ENCODE measurements at places on chromosomes 1 and 21.

DNA sequence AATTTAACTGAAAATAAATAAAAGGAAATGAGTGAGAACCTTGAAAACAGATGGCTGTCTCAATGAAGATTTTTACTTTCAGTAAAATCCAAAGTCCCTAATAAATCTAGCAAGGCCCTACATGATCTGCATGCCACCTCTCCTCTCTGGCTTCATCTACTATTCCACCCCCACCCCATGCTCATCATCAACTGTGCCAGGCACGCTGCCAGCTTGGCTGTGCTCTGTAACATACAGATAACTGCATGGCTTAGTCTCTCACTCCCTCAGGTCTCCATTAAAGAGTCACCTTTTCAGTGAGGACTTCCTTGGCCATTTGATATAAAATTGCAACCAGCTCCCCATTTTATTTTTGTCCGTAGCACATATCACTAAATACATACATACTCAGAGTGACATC is 26.7 kb downstream of the RGSL1 start:
- no peak for DNase-seq

DNA sequence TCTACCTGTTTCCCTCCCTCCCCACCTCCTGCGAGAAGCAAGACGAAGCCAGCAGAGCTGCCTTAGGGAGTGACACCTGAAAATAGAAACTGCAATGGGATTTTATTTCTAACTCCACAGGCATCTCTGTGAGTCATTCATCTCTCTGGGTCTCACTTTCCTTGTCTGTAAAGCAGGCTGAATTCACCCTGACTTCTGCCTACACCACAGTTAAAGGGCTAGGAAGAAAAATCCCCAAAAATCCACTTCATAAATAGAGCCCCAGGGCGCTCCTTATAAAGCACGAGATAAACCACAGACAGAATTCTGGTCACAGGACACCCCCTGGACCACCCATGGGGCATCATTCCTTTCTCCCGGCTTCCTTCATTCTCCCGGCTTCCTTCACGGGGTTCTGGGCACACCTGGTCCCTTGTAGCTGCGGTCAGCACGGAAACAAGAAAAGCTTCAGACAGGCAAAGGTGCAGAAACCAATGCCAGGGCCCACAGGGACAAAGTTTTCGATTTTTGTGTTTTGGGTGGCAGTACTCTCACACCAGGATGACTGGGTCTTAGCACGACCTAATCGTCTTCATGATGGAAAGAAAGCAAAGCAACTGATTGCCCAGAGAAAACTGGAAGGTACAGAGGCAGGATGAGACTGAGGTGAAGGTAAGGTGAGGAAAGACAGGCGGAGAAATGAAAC is 2.8 kb upstream of the H6PD start:
- no peak for DNase-seq

GRCh38 chr1:38586993-38587646 is 272.5 kb downstream of the RRAGC start:
- DNase-seq = peak; percentile 30

GRCh38 chr1:175222296-175222938 is 29.8 kb upstream of the KIAA0040 start:
- no peak for DNase-seq

- no peak for DNase-seq
These were observed 46.7 kb downstream of the TRABD2B start for GRCh38 chr1:47950471-47950870.

- DNase-seq = peak; percentile 77
These were observed 12.4 kb downstream of the RNF220 start for GRCh38 chr1:44417351-44418021.

DNA sequence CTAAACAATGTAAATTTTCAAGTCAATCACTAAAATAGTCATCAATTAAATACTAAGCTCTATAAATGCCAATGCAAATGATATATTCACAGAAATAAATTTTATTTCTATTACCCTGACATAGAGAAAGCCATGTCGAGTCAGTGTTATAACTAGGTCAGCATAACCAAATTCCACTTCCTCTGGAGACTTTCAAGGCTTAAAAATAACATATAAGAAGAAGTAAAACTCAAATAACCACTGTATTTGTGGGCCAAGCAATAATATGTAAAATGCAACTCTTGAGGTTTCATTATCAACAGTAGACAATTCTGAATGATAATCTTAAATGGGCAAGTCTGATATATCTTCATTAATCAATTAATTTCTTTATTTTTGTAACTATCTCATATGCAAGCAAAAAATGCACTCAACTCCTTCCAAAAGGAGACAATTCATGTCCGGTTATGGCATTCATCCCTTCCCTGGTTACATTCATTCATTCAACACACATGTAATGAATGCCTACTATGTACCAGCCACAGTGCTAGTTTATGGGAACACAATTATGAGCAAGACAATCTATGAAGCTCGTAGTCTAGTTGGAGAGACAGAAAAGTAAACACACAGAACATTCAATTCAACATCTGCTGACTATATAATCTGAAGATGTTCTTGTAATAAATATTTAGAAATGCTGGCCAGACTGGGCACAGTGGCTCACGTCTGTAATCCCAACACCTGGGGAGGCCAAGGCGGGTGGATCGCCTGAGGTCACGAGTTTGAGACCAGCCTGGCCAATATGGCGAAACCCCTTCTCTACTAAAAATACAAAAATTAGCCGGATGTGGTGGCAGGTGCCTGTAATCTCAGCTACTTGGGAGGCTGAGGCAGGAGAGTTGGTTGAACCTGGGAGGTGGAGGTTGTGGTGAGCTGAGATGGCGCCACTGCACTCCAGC is 37.1 kb upstream of the CAP1 start:
- DNase-seq = no peak

DNA sequence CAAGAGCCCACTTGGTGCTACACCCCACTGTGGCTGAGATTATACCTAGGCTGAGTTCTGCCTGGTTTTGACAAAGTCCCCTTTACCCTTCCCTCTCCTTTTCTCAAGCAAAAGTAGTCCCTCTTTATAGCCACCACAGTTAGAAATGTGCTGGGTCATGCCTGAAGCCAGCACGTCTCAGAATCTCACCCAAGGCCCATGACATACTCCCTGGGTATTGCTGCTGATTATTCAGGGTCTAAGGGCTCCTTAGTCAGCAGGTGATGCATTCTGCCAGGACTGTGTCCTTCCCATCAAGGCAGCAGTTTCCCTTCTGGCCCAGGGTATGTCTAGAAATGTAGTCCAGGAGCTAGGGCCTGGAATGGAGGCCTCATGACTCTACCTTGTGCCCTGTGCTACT is 67.3 kb upstream of the COX20 start:
- no peak for DNase-seq

GRCh38 chr1:220487297-220487820 is 40.6 kb upstream of the MARK1 start:
- peak; percentile 43 for DNase-seq

- DNase-seq = peak; percentile 90
These were observed at the start of gene NUDT17 for GRCh38 chr1:145845514-145846161. TSS of gene NUDT17 (plus strand) at chr1:145845630. CDS start at chr1:145845641, 11 bp downstream.

DNA sequence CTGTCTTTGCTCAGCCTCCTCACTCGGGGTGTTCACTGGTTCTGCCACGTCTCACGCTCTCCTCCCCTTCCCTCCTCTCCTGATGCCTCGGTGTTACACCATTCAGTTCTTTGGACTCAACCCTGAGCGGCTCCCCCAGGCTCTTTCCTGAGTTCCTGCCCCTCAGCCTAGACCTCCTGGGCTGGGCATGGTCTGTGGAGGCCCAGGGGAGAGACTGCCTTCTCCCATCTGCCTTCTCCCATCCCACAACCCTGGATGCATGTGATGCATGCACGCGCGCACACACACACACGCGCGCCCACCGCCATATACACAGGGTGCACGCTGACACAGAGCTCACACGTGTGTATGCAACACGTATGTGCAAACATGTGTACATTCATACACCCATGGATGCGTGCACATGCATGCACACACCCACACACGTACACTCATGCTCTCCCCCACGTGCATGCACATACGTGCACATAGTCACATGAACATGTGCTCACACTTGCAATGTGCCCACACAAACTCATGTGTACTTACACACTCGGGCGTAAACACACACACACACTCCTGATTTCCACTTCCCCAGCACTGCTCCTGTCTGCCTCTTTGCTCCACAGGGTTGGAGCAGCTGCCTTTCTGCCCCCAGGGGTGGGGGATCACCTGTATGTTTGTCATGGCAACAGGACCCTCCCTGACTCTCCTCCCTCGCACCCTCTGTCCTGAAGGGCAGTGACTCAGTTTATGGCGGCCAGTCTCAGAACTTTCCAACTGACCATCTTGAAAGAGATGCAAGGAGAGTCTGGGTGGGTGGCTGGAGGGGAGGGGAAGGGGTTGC is 59.0 kb downstream of the HUNK start:
- no peak for DNase-seq

GRCh38 chr1:184896000-184896399 is 78.3 kb downstream of the NIBAN1 start:
- no peak for DNase-seq

GRCh38 chr1:203320591-203321272 is 15.4 kb downstream of the BTG2 start:
- no peak for DNase-seq

- no peak for DNase-seq
These were observed 14.8 kb downstream of the KCNN3 start for GRCh38 chr1:154855186-154855851.

- no peak for DNase-seq
These were observed 30.1 kb downstream of the EDN2 start for GRCh38 chr1:41454406-41454805.

DNA sequence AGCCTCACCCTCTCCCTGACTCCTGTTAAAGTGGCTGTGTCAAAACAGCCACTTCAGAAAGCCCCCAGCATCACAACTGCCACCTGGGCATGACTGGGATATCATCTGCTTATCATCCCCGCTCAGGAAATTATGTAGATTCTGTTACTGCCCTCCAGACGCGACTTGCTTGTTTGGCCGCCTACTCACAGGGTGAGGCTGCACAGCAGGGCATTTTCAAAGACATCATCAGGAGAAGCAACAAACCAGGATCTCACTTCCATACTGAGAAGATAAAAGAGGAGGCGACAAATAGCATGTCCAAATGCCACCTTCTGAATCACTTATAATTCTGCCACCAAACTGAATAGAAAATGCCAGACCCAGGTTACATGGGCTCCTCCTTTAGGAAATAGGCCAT is 94.8 kb downstream of the MIS18A start:
- no peak for DNase-seq

GRCh38 chr1:192626366-192627179 is 9.4 kb upstream of the RGS13 start:
- no peak for DNase-seq

DNA sequence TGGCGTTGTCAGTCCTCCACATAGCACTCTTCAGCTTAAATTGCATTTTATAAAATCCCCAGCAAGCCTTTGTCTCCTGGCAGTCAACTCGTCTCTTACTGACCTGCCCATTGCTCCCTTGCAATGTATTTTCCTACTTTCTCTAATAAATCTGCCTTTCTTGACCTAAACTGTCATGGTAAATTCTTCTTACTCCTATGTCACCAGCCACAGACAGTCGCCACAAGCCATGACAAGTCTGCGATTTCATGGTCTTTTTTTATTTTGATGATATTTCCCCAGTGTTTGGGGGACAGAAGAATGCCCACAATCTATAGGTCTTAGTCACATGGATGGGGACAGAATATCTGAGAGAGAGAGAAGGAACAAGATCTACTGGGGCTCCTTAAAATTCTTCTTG is 8.4 kb downstream of the IFNAR2 start:
- no peak for DNase-seq

- DNase-seq = no peak
These were observed 48.5 kb upstream of the OSBPL9 start for GRCh38 chr1:51568231-51568935.

DNA sequence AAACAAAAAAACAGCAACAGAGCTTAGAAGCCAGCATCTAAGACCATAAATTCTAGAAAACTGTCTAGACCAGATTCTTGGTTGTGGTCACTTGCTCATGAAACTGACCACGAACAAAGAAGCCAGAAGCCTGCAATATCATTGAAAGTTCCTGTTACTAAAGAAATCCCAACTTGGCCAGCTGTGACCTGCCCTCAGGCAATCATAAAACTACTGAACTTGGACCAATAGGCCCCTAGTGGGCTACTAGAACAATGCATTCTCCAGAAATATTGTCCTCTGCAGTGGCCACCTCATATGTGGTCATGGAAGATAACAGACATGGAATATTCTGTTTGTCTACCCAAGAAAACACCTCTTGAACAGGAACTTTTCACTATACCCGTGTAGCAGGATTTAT is 87.7 kb downstream of the SPATA17 start:
- no peak for DNase-seq

All from right kidney (tissue), 9 donors.